Mammary epithelial cell (primary cell): ENCODE measurements at places on chromosomes 7 and 10.

GRCh38 chr7:141027043-141027442 is 12.3 kb upstream of the MRPS33 start:
- DNase-seq, result no peak

- no peak for DNase-seq
Observed at GRCh38 chr10:31751051-31751737, 177.4 kb downstream of the ARHGAP12 start.

GRCh38 chr10:133131734-133132472 is 28.1 kb upstream of the KNDC1 start:
- DNase-seq, result no peak

DNA sequence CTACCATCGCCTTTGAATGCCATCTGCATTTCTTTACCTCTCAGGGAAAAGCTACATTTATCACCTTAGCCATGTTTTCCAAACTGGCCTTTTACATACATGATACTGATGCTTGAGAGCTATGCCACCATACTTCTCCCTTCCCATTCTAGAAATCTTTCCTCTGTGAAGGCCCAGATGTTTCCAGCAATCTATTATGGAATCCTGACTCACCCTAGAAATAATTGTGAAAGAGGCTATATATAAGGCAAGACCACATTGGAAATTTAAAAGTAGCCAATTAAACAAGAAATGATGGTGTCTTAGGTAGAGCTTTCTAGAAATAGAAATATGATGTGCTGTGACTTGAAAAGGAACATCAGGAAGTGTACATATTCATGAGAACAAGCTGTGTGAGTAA is 389.7 kb downstream of the INHBA start:
- no peak for DNase-seq

- DNase-seq, result no peak
Observed at GRCh38 chr10:64215088-64215487, 693.9 kb downstream of the REEP3 start.

- DNase-seq, result peak; percentile 40
Observed at GRCh38 chr7:151756076-151756731, 120.7 kb downstream of the PRKAG2 start.

GRCh38 chr7:70263471-70264255 is 665.4 kb downstream of the AUTS2 start:
- no peak for DNase-seq

DNA sequence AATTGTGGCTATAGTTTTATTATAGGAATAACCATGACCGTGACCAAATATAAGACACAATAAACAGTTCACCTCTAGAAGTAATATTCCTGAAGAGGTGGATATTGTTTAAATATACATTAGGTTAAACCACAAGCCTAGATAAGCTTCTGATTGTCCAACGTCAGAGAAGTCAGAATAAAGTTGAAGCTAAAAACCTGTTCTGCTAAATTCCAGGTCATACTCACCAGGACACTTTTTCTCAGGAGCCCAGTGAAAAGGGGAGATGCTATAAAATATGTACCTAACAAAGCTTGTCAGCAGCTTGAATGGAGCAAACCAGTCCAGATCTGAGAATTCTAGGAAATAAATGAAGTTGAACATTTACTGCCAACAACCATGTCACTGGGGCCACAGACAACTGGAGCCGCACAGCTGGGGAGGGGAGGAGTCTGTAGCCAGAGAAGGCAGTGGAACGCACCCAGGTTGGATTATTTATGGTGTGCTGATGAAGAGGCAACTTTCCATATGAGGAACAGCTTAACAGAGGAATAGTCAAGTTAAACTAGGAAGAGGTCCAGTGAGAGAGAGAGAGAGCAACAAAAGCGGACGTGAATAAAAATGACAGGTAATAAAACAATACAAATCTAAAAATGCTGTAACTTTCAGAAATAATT is 191.1 kb downstream of the ZNF438 start:
- DNase-seq, result no peak

- DNase-seq, result peak; percentile 78
Observed at GRCh38 chr7:19939746-19940145, 166.3 kb upstream of the TMEM196 start.

GRCh38 chr7:105250239-105250638 is 138.5 kb downstream of the SRPK2 start:
- no peak for DNase-seq

- peak; percentile 95 for DNase-seq
Observed at GRCh38 chr7:76302347-76303201, at the start of gene HSPB1. HSPB1 (plus strand) TSS chr7:76302673; CDS start chr7:76302713, 40 bp downstream.

GRCh38 chr10:3774814-3775695 is 10.0 kb downstream of the KLF6 start:
- peak; percentile 86 for DNase-seq

- peak; percentile 67 for DNase-seq
Observed at GRCh38 chr7:45885264-45885882, 2.9 kb upstream of the IGFBP1 start.

DNA sequence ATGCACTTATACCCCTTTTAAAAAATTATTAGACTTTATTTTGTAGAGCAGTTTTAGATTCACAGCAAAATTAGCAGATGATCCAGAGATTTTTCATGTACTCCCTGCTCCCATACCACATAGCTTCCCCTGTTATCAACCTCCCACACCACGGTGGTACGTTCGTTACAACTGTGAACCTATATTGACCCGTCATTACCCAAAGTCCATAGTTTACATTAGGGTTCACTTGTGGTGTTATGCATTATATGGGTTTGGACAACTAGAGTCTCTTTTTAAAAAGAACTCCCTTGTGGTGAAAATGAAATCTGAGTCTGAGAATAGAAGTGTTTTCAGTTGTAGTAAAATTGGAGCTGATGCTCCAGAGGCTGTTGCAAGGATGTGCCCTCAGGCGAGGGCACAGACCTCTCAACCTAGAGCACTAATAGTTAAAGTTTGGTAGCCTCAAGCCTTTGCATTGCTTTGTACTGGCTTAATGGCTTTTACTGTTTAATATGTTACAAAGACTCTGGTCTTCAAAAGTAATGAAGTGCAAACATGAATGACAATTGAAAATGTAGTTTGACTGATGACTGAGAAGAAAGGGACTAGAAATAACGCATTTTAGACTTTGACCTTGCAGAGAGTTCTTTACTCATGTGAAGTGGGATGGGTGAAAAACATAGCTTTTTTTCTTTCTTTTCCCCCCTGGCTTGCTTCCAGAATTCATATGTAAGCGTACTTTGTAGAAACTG is 30.6 kb upstream of the CSTF2T start:
- DNase-seq, result no peak

DNA sequence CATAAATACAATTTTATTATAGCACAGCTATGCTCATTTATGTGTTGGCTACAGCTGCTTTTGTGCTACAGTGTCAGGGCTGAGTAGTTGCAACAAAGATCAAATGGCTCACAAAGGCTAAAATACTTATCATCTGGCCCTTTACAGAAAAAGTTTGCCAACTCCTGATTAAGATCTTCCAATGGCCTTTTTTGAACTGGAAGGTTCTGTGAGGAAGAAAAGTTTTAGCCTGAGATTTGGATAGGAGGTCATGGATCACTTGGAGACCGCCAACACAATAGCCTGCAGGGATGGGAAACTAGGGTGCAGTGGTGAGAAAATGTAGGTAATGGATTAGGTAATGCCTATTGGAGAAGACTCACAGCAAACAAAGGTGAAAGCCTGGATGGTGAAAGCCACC is 169.8 kb downstream of the NOC3L start:
- DNase-seq, result peak; percentile 5
